ENCODE measurements at places on chromosomes 16 and 17.

DNA sequence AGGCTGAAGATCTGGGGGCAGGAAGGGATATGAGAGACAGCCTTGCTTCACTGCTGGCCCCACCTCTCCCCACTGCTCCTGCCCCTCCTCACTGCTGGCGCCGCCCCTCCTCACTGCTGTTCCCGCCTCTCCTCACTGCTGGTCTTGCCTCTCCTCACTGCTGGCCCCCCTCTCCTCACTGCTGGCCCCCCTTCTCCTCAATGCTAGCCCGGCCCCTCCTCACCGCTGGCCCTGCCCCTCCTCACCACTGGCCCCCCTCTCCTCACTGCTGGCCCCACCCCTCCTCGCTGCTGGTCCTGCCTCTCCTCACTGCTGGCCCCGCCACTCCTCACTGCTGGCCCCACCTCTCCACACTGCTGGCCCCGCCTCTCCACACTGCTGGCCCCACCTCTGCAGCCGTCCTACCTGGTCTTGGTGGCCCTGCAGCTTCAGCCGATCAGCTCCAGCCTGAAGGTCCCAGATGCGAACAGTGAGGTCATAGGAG, 9.5 kb upstream of the PAM16 start:
- no peak for DNase-seq

DNA sequence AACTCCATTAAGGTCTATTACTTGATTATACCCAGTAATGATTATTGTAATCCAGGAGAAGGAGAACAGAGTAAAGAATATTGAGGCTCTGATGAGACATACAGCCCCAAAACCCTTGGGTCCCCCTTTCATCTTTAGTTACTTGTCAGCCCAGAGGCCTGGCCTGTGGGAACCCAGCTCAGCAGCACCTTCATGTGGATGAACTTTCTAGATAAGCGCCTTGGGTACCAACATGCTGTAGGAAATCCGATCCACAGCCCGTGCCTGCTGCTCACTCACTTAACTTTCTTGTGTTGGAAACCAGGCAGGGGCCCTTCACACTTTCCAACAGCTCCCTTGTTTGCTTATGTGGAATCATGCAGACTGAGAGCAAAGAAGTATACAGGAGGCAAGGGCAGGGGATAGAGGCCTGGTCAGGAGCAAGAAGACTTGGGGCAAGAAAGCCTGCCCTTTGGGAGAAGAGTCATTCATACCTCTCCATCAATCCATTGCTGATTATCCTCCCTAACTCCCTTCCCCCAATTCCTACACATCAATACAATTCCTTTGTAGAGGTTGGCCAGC, 64.0 kb upstream of the SOX9 start:
- no peak for DNase-seq

- peak; percentile 55 for DNase-seq
Observed at GRCh38 chr17:36602924-36603384, 1.6 kb downstream of the MRM1 start.

GRCh38 chr16:77732241-77732946, 10.1 kb downstream of the NUDT7 start:
- DNase-seq, result no peak

DNA sequence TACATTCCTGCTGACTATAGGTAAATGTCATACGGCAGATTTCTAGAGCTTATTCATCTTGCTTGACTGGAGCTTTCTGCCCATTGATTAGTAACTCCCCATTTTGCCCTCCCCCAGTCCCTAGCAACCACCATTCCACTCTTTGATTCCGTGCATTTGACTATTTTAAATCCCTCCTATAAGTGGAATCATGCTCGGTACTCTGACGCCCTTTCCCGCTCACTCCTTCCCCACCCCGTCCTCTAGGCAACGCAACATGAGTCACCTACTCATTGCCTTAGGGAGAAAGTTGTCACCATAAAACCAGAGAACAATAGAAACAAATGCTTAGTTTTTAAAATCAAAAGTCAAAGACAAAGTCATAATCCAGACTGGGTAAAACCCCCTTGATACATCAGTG, 45.5 kb upstream of the RBBP6 start:
- DNase-seq, result no peak

DNA sequence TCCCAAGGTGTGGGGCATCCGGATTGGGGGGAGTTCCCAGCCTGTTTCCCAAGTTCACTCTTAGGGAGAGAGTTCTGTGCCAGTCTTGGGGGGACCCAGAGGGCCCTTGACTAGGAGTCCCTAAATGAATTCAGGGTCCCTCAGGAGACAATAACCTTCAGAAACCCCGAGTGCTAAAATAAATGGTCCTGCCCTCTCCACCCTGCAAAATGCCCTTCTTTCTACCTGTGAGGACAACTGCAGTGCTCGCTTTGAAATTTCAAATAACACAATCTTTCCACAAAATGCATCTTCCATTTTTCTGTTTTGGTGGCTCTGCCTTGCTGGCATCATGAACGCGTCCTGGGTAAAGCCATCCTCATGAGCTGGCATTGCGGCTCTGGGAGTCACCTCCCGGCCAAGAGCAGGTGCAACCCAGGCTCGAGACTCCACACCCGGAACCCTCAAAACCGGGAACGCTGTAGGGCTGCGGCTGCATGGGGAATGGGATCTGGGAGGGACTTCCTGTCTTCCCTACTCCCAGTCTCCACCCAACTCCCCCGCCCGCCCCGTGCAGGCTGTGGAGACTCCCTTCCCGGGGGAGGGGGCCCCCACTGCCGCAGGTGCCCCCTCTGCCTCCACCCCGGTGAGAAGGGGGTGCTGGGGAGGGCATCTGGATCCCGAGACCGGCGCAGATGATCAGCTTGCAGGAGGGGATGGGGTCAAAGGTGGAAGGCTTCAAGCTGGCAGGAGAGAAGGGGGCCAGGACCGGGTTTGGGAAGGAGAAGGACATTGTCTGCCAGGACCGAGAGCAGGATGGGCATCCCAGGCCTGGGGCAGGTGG, at the start of gene ZNF205:
Gene ZNF205 (plus strand): TSS at position 529 of the 823 bp plus-strand sequence. CDS start 845 bp downstream, outside the sequence.
- DNase-seq, result peak; percentile 63

- DNase-seq, result no peak
Observed at GRCh38 chr17:27349540-27350021, 55.7 kb downstream of the WSB1 start.

DNA sequence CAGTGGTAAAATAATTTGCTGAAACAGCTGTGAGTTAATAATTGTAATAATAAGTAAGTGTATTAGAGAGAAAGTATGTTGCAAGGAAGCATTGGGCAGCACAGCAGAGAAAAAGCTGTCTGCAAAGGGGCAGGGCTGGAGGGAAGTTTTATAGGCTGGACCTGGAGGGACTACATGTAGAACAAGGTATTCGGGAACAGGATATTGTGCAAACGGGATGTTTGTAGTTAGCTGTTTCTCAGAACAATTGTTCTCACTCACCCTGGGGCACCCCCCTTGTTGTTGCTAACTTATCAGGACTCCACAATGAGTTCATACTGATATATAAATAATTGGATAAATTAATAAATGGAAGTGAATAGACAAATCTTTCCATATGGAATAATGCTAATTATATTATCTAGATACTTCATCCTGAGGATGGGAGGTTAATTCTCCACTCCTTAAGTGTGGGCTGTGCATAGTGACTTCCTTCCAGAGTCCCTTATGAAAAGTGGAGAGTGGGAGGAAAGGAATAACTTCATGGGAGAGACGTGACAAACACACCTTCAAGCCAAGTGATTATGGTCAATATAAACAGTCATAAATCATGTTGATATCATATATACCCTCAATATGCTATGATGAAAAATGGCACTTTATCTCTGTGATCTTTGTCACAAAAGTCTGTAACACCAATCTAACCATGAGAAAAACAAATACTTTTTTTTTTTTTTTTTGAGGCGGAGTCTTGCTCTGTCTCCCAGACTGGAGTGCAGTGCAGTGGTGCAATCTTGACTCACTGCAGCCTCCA, 85.4 kb downstream of the PPM1E start:
- DNase-seq, result no peak

DNA sequence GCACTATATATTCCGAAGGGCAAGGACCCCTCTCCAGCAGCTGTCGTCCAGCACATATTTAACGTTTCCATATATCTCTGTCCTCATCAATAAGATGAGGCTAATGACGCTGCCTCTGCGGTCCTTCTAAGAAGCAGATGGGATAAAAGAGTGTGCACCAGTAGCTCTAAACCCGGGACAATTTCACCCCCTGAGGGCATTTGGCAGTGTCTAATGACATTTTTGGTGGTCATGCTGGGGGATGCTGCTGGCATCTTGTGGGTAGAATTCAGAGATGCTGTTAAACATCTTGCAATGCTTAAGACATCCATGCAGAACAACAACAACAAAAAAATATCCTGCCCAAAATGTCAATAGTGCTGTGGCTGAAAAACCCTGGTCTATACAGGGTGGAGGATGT, 372.9 kb downstream of the CDH13 start:
- DNase-seq, result no peak

DNA sequence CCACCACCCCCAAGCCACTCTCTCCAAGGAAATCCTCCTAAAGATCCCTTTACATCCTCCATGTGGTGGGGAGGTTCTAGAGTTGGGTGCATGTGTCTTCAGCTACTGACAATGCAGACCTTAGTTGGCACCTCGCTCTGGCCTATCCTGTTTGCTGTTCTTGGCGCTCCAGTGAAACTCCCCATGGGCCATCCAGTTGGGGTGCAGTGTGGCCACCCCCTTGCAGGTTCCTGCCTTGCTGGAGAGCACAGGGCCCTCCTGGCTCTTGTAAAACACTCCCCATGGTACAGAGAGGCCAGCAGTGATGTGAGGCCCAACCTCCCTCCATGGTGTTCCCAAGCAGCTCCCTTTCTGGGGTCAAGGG, 22.7 kb upstream of the STH start:
- no peak for DNase-seq

DNA sequence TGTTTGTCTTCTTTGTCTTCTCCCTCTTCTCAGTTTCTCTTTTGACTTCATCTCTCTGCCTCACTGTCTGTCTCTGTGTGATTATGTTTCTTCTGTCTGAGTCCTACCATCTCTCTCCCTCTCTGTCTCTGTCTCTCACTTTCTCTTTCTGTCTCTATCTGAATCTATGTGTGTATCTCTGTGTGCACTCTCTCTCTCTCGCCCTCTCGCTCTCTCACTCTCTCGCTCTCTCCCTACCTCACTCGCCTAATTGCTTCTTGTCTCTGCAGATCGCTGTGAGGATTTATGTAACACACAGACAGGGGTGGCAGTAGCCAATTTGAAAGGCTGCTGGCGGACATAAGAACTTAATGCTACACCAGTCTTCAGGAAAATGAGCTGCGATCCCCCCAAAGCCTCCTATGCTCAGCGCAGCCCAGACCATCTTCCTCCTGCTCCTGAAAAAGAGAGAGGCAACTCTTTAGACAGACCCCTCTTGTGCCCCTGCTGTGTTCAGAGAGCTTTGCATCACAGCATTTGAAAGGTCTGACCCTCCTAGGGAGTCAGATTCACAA, 140.9 kb downstream of the CCT6B start:
- no peak for DNase-seq

GRCh38 chr16:54180421-54181359, 105.9 kb downstream of the IRX3 start:
- DNase-seq, result no peak

GRCh38 chr16:66274335-66275110, 92.0 kb upstream of the CDH5 start:
- no peak for DNase-seq

GRCh38 chr16:63998-64913, 8.2 kb downstream of the RHBDF1 start:
- DNase-seq, result no peak

DNA sequence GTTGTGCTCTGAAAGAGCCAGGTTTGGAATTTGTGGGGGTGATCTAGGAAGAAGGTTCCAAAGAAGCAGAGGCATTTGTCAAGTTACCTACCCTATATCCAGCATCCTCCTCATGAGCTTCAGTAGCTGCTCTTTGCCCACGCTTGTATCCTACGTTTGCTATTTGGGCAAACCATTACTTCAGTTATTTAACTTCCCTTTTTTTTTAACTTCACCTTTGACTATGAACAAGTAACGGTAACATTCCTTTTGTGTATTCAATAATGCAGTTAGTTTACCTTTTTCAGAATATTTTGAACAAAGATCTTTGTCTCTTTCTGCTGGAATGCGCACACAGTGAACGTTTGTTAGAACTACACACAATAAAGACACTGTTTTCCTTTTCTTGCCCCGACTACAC, 41.5 kb downstream of the CYB5B start:
- no peak for DNase-seq

GRCh38 chr16:54489225-54490111, 202.9 kb upstream of the IRX3 start:
- DNase-seq, result no peak

GRCh38 chr16:15650019-15650697, at the start of gene NDE1:
Gene NDE1, plus strand, starts transcription at chr16:15650245. Its CDS starts 14,534 bp downstream, at chr16:15664779.
- DNase-seq, result peak; percentile 71

- peak; percentile 23 for DNase-seq
Observed at GRCh38 chr16:56625943-56626654, 518 bp downstream of the MT1E start.

- no peak for DNase-seq
Observed at GRCh38 chr17:9268546-9268945, 247.2 kb downstream of the NTN1 start.

DNA sequence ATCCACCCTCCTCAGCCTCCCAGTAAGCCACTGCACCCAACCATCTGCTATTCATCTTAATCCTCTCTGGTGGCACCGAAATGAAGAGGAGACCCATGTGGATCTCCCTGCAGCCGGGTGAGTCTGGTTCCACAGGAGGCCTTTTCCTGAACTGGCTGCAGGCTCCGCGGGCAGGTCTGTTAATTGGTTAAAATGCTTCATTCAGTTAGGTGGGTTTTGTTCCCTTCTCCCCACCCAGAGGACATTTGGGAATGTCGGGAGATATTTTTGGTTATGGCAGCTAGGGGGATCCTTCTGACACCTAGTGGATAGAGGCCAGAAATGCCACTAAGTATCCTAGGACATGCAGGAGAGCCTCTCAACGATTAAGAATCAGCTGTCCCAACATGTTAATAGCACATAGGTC, 16.7 kb downstream of the C16orf54 start:
- DNase-seq, result peak; percentile 77

DNA sequence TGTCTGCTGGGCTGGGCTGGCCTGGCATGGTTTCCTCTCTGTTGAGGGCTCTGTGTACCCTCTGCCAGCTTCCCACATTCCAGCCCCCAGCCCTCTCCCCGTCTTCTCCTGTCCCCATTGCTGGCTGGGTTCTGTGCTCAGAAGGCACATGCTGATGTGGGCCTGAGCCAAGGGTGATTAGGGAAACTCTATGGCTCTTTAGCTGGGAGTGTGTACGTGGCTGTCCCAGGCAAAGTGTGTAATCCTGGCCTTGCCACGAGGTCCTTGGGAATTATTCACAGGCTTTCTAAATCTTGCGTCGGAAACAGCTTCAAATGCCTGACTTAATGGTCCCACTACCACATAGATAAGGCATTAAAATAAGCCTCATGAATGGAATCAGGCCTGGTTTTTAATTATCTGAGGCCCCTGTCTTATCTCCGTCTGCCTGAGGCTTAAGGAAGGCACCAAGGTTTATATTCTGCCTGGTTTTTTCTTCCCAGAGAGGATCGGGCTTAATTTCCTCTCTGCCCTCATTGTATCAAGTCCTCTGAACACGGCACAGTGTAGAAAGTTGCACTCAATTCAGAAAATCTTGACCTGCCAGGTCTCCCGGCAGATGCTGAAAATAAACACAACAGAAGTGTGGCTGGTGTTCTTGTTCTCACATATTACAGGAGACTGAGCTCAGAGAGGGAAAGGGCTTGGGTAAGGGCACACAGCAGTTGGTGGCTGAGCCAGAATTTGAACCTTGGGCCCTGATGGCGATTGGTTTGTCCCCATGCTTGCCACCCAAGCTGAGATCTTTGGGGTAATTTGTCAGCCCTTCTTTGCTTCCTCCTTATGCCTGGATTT, 52.9 kb upstream of the LGALS9 start:
- DNase-seq, result no peak

GRCh38 chr16:27108826-27109665, 42.3 kb downstream of the C16orf82 start:
- no peak for DNase-seq

Measured in SW 1271 (cell line).